ENCODE measurements at places on chromosomes 11 and 22. TPM values are rescaled to one million over a fixed set of nuclear protein-coding genes. Genes with fewer than 3 reads are reported as not detected.
A peak's percentile ranks its signal among the peaks of the same experiment; 100 is the strongest.

GRCh38 chr11:119469506-119469905 is 46.5 kb upstream of the THY1 start:
- H3K27ac ChIP-seq = no peak overlapping the region
- peaks cover 43% of the 10 kb centered on the region for H3K27me3 ChIP-seq
- no peak overlapping the region for H3K4me3 ChIP-seq
- no peaks in the 10 kb centered on the region for H3K36me3 ChIP-seq

- DNase-seq = no peak
- H3K4me3 ChIP-seq = no peak overlapping the region
- no peaks in the 10 kb centered on the region for H3K4me1 ChIP-seq
- no peaks in the 10 kb centered on the region for H3K27me3 ChIP-seq
- no peak overlapping the region for H3K27ac ChIP-seq
- H3K36me3 ChIP-seq = no peaks in the 10 kb centered on the region
Measured at GRCh38 chr11:80831374-80831773, 1390.5 kb upstream of the TENM4 start.

Gene CARD16
- 70.3 TPM for total RNA-seq

- H3K4me1 ChIP-seq = peaks cover 42% of the 10 kb centered on the region
- peaks cover 2% of the 10 kb centered on the region for H3K36me3 ChIP-seq
- no peaks in the 10 kb centered on the region for H3K27me3 ChIP-seq
- no peak overlapping the region for H3K4me3 ChIP-seq
- H3K27ac ChIP-seq = no peak overlapping the region
Measured at GRCh38 chr11:132351050-132351449, 980.6 kb downstream of the NTM start.

DNA sequence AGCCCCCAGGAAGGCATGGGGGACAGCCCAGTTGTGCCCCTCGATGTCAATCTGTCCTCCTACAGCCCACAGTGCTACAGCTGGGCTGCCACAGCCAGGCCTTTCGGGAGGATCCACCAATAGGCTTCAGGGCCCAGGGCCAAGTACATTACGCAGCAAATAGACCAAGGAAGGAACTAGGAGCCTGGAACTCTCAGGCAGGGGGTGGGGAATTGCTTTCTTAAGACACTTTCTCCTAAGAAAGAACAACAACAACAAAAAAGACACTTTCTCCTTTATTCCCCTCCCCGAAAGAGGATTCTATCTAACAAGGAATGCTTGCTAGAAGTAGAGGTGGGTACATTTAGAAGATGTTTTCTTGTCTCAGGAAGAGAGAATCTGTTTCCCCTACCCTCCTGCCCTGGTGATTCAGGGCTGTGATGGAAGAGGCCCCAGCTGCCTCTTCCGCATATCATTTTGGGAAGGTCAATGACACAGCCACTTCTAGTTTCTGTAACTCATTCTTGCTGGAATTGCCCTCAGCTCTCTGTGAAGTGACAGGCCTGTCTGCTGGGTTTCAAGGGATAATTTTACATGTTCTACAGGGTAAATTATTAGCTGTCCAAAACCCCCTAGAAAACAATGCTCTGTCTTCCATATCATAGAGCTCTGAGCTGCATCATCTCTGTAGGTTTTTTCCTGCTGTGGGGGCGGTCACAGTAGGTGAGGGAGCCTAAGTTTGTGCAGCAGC is 6.0 kb upstream of the MALAT1 start:
- no peaks in the 10 kb centered on the region for H3K36me3 ChIP-seq
- H3K4me1 ChIP-seq = peaks cover 43% of the 10 kb centered on the region
- H3K4me3 ChIP-seq = no peak overlapping the region
- DNase-seq = no peak

GRCh38 chr22:27231266-27231665 is 570.3 kb downstream of the MN1 start:
- H3K27ac ChIP-seq = no peak overlapping the region
- H3K27me3 ChIP-seq = no peaks in the 10 kb centered on the region
- H3K4me3 ChIP-seq = no peak overlapping the region
- H3K4me1 ChIP-seq = no peaks in the 10 kb centered on the region
- no peak for DNase-seq

Gene PDGFD
- 0.12 TPM for total RNA-seq

DNA sequence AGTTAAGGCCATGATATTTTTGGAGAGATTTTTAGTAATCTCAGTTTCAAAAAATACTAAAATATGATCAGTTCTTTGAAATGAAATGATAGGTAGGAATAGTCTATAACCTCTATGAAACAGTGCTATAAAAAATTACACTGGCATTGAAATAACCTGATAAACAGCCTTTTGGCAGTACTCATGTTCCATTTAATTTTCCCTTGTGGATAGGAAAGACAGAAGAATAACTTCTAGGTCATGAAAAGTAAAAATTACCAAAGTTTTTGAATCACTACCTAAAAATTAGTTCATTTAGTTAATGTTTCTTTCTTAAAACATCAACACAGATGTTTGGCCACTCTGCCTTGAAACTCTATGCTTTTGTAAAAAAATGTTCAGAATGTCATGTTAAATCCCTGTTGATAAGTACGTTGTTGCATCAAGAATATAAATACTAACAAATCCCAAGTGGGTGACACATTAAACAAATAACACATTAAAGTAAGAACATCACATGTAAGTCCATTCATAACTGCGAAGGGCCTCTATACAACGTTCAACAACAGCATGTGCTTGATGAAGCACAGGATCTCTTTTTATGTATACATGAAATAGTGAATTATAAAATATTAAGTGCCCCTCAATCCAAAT is 290.2 kb downstream of the SWAP70 start:
- no peak overlapping the region for H3K4me3 ChIP-seq
- no peaks in the 10 kb centered on the region for H3K27me3 ChIP-seq
- DNase-seq = no peak
- no peaks in the 10 kb centered on the region for H3K36me3 ChIP-seq

GRCh38 chr11:123060277-123061000 is 1.5 kb downstream of the HSPA8 start:
- H3K27ac ChIP-seq = peak overlapping the region; percentile 100
- H3K4me3 ChIP-seq = peak overlapping the region; percentile 99
- H3K4me1 ChIP-seq = peaks cover 57% of the 10 kb centered on the region
- H3K27me3 ChIP-seq = no peaks in the 10 kb centered on the region
- peaks cover 70% of the 10 kb centered on the region for H3K36me3 ChIP-seq
- DNase-seq = peak; percentile 59

DNA sequence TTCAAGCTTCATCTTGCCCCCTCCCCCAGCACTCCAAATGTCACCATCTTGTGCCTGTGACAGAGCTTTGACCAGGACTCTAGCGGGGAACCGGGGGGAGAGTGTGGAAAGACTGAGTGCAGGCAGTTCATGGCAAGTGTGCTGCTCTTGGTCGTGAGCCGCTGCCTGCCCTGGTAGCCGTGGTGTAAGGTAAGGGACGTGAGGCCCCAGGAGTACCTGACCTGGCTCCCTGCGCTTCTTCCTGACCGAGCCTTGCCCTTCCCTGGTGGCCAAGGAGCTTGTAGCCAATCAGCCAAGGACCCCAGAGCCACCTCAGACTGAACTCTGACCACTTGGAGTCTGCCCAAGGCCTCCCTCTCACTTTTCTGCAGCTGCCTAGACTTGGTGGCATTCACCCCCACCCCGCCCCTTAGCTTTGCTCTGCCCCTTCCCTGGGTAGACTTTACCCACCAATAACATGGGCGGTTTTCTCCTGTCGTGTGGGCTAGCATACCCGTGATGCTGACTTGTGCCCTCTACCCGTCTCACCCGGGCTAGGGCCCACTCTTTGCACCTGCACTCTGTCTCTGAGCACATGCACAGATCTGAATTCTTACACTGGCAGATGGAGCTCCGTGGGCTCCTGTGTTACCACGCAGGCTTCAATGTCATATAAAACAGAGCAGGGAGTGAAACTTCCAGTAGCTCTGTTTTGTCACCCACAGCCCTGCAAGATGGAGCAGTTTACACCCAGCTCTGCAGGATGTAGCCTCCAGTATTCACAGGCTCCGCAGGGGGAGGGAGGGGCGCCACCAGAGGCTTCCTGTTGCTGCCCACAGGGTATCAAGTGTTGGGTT is 1.5 kb downstream of the DGKZ start:
- peak overlapping the region; percentile 89 for H3K4me3 ChIP-seq
- H3K36me3 ChIP-seq = peaks cover 3% of the 10 kb centered on the region
- peaks cover 75% of the 10 kb centered on the region for H3K4me1 ChIP-seq
- H3K27ac ChIP-seq = peak overlapping the region; percentile 94
- peak; percentile 85 for DNase-seq

GRCh38 chr22:34966980-34967565 is 98.9 kb upstream of the ISX start:
- no peak overlapping the region for H3K27ac ChIP-seq
- DNase-seq = no peak

Gene AGBL2
- 5.6 TPM for total RNA-seq

Gene THY1
- not detected for total RNA-seq

- no peak for DNase-seq
- H3K36me3 ChIP-seq = no peaks in the 10 kb centered on the region
- no peak overlapping the region for H3K27ac ChIP-seq
- H3K4me1 ChIP-seq = no peaks in the 10 kb centered on the region
Measured at GRCh38 chr11:32884770-32885384, 7.7 kb upstream of the QSER1 start.

DNA sequence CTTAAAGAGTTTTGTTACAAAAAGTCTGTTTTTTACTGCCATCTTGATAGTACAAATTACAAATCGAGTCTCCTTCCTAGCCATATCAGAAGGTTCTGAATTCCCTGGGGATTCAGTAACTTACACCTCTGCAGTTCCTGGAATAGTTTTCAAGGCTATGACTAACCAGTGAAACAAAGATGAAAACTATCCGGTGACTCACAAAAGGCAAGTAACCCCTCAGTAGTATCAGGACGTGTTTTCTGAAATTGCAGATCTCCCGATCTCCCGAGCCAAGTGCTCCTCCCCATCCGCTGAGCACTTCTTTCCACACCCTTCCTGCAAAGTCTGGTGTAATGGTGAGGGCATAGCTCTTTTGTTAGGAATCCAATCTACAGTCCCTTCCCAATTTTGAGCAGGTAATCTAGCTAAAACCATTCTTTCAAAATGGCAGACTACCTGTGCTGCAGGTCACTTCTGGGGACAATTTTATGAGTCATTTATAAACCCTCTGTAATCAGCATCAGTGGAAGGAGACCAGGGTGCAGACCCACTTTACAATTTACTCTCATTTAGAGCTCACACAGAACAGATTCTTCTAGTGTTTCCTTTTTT is 7.7 kb downstream of the E2F8 start:
- no peaks in the 10 kb centered on the region for H3K27me3 ChIP-seq
- peak overlapping the region; percentile 3 for H3K27ac ChIP-seq
- peaks cover 77% of the 10 kb centered on the region for H3K36me3 ChIP-seq
- no peak overlapping the region for H3K4me3 ChIP-seq
- DNase-seq = no peak

DNA sequence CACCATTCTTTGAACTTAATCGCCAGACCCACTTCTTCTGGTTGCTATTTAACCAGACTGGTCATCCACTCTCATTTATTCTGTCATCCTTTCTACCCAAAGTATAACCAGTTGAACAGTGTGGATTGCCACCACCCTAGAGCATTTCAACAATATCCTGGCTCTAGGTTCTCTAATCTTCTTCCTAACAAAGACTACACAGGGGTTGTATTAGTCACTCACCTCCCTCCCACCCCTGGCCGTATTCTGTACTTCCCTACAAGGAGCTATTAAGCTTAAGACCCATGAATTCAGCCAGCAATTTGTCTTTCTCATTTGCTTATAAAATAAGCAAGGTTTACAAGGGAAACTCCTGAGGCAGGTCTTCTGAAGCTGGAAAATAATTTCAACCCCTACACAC is 46.9 kb upstream of the CEP126 start:
- H3K4me1 ChIP-seq = no peaks in the 10 kb centered on the region
- no peak overlapping the region for H3K27ac ChIP-seq
- DNase-seq = no peak
- H3K27me3 ChIP-seq = peaks cover 4% of the 10 kb centered on the region
- H3K4me3 ChIP-seq = no peak overlapping the region
- peaks cover 1% of the 10 kb centered on the region for H3K36me3 ChIP-seq

Gene RAG2
- not detected for total RNA-seq

Gene GAS2
- 1.3 TPM for total RNA-seq

- H3K27ac ChIP-seq = peak overlapping the region; percentile 32
- no peak overlapping the region for H3K4me3 ChIP-seq
- peaks cover 12% of the 10 kb centered on the region for H3K4me1 ChIP-seq
- H3K27me3 ChIP-seq = peaks cover 10% of the 10 kb centered on the region
Measured at GRCh38 chr11:86486261-86487030, 111.8 kb downstream of the CCDC81 start.

DNA sequence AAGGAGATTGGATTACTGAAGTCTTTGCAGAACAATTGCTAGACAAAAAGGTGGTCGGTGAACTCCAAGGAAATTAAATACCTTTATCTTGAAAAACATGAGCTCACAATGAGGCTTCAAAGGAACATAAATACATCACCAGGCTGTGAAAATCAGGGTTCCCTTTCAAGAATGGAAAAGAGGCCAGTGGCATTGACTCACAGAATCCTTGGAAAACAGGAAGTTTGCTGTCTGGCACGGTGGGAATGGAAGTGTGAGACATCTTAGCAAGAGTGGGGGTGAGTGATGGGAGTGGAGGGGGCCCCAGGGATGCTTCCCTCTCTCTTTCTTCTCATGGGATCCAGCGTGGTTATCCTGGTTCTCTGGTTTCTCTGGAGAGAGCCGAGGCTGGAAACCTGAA is 48.9 kb upstream of the TBCEL start:
- H3K36me3 ChIP-seq = no peaks in the 10 kb centered on the region
- no peak overlapping the region for H3K27ac ChIP-seq
- no peak overlapping the region for H3K4me3 ChIP-seq
- H3K27me3 ChIP-seq = peaks cover 32% of the 10 kb centered on the region
- no peaks in the 10 kb centered on the region for H3K4me1 ChIP-seq

Gene CSF2RB
- 26.9 TPM for total RNA-seq

Gene SMTNL1
- not detected for total RNA-seq

GRCh38 chr22:31680861-31681341 is 18.9 kb upstream of the PISD start:
- DNase-seq = no peak
- peaks cover 13% of the 10 kb centered on the region for H3K36me3 ChIP-seq
- H3K27me3 ChIP-seq = no peaks in the 10 kb centered on the region
- no peak overlapping the region for H3K4me3 ChIP-seq

GRCh38 chr11:69212798-69213110 is 57.0 kb downstream of the SMIM38 start:
- no peaks in the 10 kb centered on the region for H3K36me3 ChIP-seq
- H3K4me1 ChIP-seq = peaks cover 2% of the 10 kb centered on the region
- H3K27me3 ChIP-seq = peaks cover 23% of the 10 kb centered on the region
- peak; percentile 11 for DNase-seq
- H3K4me3 ChIP-seq = no peak overlapping the region
- H3K27ac ChIP-seq = no peak overlapping the region

GRCh38 chr11:1088927-1089737 is 14.5 kb downstream of the MUC2 start:
- H3K27me3 ChIP-seq = no peaks in the 10 kb centered on the region
- no peaks in the 10 kb centered on the region for H3K36me3 ChIP-seq
- no peak overlapping the region for H3K27ac ChIP-seq
- no peaks in the 10 kb centered on the region for H3K4me1 ChIP-seq
- no peak for DNase-seq

Gene MMP12
- not detected for total RNA-seq

- H3K27me3 ChIP-seq = no peaks in the 10 kb centered on the region
- H3K4me3 ChIP-seq = no peak overlapping the region
- H3K36me3 ChIP-seq = no peaks in the 10 kb centered on the region
- DNase-seq = no peak
- H3K27ac ChIP-seq = no peak overlapping the region
Measured at GRCh38 chr22:44947049-44947448, 62.8 kb downstream of the PHF21B start.
